ENCODE measurements at places on chromosomes 3 and 15. TPM values are rescaled to one million over a fixed set of nuclear protein-coding genes. Genes with fewer than 3 reads are reported as not detected.

DNA sequence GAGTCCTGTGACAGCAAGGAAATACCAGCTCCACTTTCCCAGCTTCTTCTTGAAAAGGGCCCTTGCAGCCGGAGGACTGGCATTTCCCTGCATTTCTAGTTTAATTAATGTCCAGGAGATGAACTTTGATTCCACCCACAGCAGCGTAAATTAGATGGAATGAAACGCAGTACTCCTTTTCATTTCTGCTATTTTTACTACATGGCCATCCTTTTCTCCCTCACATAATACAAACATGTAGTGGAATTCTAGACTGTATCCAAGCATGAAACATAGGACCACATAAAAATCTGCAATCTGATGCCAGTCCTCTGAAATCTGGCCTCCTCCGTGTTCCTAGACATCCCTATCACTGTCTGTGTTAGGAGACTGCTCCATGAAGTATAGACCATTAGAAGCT, 403.2 kb downstream of the NR2F2 start:
- no peak for DNase-seq

DNA sequence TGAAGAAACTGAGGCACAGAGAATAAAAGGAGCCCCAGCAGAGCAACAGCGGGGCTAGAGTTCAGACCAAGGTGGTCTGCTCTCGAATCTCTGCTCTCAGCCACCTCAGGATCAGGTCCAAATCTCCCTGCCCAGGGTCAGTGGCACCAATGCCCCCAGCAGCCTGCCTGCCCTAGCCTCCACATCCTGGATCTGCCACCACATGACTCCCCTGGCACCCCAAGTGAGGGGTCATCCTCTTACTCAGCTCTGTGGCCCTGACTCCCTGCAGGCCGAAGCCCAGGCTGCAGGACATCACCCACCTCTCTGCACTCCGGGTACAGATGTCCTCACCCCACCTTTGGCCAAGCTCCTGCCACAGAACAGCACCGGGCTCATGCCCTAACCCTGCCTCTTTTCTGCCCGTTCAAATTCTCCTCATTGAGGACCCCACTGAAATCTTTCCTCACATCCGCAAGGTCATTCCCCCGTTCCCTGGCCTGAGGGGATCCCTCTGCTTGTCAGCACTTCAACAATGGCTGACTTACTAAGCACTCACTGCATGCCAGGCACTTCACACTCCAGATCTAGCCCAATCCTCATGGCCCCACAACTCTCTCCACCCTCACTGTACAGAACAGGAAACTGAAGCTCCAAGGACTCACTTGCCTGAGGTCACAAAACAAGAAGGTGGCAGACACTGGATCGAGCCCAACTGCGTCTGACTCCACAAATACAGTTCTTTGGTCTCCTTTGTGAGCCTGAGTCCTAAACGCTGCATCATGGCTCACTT, 4.3 kb downstream of the PPIB start:
- DNase-seq = no peak

Gene OSTN
- total RNA-seq = not detected

- no peak for DNase-seq
Observed at GRCh38 chr3:196903740-196904139, 36.0 kb downstream of the SENP5 start.

- DNase-seq = peak; percentile 24
Observed at GRCh38 chr3:133663569-133664313, 2.0 kb upstream of the TOPBP1 start.

GRCh38 chr15:85073556-85074194, 92.0 kb downstream of the PDE8A start:
- peak; percentile 58 for DNase-seq

DNA sequence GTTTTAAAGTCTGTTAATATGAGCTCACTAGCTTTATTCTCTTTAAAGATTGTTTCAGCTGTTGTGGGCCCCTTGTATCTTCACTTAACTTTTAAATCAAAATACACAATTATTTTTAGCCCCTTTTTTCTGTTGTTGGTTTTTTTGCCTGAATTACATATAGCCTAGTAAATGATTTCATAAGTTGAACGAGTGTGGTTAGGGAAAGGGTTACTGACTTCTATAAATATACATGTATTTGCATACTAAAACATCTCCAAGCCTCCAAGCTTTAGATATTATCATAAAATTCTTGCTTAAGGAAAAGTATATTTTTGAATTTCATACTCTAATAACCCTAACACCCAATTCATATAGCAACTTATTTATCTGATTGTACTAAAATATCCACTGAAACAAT, 73.2 kb upstream of the ARL6 start:
- DNase-seq = no peak

Gene P2RY14
- total RNA-seq = 0.25 TPM

- no peak for DNase-seq
Observed at GRCh38 chr3:14323401-14324223, 78.8 kb upstream of the SLC6A6 start.

GRCh38 chr3:144670571-144670970, 698.9 kb downstream of the DIPK2A start:
- no peak for DNase-seq

Gene COL8A1
- not detected for total RNA-seq

DNA sequence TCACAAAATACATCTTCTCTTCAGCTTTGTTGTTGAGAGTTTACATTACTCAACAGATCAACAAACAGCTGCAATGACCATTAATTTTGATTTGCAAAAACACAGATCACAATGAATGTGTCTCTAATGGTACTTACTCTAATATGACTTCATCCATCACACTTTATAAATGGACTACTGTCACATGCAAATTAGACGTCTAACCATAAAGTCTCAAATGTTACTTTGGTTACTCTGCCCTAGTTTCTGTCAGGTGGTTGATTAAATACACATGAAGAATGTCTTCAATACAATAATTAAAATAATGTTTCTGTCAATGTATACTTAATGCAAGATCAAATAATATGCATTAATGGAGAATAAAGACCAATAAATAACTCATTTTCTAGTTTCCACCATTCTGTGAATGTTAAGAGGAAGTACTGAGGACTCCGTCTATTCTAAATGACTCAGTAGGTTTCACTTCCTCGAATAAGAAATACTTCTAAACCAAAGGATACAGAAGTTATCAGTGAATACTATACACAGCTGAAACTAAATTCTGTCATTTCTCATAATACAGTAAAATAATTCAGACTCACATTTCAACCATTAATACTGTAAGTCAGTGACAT, 145.8 kb downstream of the CBLB start:
- DNase-seq = no peak

DNA sequence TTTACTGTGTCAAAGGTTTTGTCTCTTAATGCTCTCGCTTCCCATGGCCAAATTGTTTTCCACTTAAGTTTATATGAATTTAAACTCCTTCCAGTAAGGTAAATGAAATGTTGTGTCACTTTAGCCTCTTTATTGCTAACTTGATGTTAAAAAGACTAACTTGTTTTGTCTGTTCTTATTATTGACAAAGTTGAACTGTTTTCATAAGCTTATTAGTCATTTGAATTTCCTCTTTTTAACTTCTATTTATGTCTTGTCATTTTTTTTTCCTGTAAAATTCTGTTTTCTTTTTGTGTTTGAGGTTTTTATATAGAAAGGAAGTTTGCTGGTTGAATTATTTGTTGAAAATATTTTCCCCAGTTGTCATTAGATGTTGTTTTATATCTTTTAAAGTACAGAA, 25.8 kb downstream of the FAM98B start:
- no peak for DNase-seq

Gene ROPN1B
- not detected for total RNA-seq

Gene MST1R
- 1.2 TPM for total RNA-seq

- DNase-seq = no peak
Observed at GRCh38 chr3:150779402-150779858, 16.5 kb upstream of the SIAH2 start.

DNA sequence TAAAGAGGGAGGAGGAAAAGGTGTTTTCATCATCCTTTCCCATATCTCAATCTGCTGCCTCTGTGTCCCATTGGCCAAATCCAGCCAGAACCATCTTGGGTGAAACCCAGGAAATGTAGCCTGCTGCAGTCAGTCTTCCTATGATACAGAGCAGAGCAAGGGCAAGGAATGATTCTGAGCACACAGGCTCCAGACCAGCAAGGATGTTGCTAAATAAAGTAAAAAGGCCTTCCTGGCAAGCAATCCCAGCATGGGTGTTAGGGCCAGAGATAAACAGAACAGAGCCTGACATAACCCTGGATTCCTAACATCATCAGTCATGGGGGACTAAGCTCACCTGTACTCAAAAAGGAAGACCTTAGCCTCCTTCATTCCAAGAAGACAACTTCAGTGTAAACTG, 90.7 kb upstream of the AGTR1 start:
- DNase-seq = no peak
